ENCODE measurements at places on chromosomes 6 and 20.

GRCh38 chr20:45409521-45410272 is 1.6 kb downstream of the DBNDD2 start:
- no peak for DNase-seq

DNA sequence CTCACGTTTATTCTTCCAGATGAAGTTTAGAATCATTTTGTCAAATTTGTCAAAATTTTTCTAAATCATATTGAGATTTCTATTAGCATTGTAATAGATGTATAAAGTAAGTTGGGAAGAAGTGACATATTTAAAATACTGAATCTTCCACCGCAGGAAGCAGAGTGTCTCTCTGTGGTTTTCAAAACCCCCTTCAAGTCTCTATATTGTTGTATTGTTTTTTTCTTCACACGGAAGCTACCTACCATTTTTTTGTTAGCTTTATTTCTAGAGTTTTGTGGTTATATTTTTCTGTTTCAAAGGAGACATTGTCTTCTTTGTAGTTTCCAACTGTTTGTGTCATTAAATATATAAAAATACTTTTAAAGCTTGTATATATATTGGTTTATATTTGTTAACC is 188.6 kb downstream of the ZDHHC14 start:
- DNase-seq, result no peak

DNA sequence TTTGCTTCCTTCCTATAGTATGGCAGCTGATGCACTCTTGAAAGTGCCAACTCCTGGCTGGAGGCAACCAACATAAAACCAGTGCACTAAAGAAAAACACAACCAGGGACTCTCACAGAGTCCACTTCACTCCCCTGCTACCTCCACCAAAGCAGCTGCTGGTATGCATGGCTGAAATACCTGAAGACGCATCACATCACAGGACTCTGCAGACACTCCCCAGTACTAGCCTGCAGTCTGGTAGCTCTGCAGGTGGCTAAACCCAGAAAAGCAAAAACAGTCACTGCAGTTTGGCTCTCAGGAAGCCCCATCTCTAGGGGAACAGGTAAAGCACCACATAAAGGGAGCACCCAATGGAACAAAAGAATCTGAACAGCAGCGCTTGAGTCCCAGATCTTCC is 473.0 kb upstream of the SPTLC3 start:
- DNase-seq, result no peak

DNA sequence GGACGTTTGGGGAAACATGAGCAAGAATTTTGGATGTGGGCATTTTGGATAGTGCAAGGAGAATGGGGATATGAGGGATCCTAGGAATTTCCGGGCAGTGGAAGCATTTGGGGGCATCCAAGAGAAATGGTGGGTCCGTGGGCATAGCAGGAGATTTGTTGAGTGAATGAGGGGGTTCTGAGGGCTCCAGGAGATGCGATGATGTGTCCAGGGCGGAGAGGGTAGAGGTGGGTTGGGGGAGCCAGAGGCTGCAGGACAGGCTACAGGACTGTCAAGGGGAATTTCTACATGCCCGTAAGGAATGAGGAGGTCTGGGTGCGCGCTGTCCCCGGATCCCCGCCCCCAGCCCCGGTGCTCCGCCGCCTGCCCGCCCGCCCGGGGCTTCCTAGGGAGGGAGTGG is 364 bp downstream of the FRS3 start:
- DNase-seq, result no peak

DNA sequence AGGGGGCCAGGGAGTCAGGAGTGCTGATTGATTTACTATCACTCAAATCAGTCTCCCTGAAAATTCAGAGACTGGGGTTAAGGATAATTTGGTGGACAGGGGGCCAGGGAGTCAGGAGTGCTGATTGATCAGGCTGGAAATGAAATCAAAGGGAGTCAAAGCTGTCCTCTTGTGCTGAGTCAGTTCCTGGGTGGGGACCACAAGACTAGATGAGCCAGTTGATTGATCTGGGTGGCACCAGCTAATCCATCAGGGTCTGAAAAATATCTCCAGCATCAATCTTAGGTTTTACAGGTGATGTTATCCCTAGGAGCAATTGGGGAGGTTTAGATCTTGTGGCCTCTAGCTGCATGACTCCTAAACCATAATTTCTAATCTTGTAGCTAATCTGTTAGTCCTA is 6.1 kb upstream of the AFG1L start:
- DNase-seq, result no peak

DNA sequence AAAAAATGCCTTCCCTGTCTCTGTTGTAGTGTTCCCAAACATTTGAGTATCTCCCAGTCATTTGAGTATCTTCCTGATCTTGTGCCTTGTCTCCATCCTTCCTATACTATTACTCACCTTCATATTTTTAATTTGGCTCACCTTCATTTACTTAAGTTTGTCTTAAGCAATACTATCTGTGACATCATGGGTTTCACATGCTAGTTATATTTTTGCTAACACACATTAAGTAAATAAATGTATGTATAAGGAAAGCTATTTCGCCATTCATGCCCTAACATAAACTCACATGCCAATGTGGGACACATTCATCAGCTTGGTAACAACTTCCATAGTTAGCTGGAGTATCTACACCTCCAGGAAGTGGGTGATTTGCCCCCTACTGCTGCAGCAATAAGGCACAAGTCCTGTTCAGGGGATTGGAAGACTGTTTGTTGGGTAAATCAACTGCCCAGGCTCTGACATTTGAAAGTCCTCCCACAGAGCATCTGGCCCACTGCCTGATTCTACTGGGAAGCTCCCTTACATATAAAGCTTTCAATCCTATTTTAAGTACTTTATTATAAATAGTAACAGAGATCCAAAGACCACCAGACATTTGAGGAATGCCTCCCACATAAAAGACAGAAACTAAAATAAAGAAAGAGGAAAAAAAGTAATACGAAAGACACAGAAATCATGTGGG is 132.3 kb downstream of the ISM1 start:
- DNase-seq, result no peak
